Vagina (tissue), 2 donors: ENCODE measurements at places on chromosomes 4 and X.

- DNase-seq, result no peak
Observed at GRCh38 chrX:137353404-137353803, 212.5 kb upstream of the ZIC3 start.

DNA sequence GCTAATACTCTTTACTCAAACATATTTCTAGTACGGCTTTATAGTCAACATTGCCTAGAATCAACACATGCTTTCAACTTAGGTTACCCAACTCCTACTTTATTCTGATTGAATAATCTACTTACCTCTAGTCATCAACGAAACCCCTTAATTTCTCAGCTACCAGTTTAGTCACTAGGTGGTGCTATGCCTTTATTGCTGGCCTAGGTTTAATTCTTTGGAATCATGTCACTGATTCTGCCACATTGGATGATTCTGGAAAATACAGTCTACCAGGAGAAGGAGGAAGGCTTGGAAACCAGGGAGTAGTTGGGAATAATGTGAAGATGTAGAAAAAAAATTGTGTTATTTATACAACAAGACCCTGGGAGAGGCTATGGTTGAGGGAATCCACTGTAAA, 167.7 kb downstream of the DCAF12L2 start:
- DNase-seq, result no peak

- no peak for DNase-seq
Observed at GRCh38 chr4:74294681-74295080, 13.6 kb upstream of the EPGN start.

GRCh38 chr4:19693936-19694570, 557.7 kb upstream of the SLIT2 start:
- DNase-seq, result no peak

GRCh38 chr4:68129793-68130192, at the start of gene TMPRSS11F:
Gene TMPRSS11F (minus strand): TSS chr4:68129869. CDS start chr4:68129820, 49 bp downstream.
- DNase-seq, result no peak

DNA sequence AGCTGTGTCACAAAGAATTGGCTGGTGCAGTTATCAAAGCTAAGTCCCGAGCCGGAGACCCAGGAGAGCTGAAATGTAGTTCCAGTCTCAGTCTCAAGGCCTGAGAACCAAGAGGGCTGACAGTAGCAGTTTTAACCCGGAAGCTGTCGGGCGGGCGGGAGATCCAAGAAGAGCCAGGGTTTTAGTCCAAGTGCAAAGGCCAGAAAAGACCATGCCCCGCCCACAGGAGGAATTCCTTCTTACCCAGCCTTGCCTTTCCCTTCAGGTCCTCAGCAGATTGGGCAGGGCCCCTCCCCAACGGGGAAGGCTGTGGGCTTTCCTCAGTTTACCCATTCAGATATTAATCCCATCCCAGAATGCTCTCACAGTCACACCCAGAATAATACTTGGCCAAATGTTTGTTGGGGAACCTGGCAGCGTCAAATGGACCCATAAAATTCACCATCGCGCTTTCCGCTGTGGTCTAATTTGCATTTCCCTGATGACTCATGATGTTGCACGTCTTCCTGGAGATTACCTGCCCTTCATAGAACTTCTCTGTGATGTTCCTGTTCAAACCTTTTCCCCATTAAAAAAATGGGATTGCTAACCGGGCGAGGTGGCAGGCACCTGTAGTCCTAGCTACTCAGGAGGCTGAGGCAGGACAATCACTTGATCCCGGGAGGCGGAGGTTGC, 16.2 kb downstream of the MAEA start:
- no peak for DNase-seq
